SK-N-SH (cell line): ENCODE measurements at places on chromosomes 1 and 21. TPM values are rescaled to one million over a fixed set of nuclear protein-coding genes. Genes with fewer than 3 reads are reported as not detected.

DNA sequence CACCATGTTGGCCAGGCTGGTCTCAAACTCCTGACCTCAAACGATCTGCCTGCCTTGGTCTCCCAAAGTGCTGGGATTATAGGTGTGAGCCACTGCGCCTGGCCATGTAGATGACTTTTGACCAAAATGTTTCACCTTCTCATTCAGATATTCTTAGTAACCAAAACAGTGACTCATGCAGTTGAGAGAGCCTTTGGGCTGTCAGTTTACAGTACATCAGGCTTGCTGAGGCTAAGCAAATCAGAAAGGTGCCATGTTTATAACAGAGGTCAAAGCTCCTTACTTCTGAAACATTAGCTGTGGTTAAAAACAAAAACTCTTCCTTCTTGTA is 21.0 kb downstream of the CNIH4 start:
- no peak for DNase-seq
- H3K4me3 ChIP-seq: no peak overlapping the region
- H3K4me1 ChIP-seq: peaks cover 26% of the 10 kb centered on the region; the same call in 1 of the 2 replicates
- peak overlapping the region; percentile 43 for H3K27ac ChIP-seq
- peaks cover 44% of the 10 kb centered on the region for H3K36me3 ChIP-seq

DNA sequence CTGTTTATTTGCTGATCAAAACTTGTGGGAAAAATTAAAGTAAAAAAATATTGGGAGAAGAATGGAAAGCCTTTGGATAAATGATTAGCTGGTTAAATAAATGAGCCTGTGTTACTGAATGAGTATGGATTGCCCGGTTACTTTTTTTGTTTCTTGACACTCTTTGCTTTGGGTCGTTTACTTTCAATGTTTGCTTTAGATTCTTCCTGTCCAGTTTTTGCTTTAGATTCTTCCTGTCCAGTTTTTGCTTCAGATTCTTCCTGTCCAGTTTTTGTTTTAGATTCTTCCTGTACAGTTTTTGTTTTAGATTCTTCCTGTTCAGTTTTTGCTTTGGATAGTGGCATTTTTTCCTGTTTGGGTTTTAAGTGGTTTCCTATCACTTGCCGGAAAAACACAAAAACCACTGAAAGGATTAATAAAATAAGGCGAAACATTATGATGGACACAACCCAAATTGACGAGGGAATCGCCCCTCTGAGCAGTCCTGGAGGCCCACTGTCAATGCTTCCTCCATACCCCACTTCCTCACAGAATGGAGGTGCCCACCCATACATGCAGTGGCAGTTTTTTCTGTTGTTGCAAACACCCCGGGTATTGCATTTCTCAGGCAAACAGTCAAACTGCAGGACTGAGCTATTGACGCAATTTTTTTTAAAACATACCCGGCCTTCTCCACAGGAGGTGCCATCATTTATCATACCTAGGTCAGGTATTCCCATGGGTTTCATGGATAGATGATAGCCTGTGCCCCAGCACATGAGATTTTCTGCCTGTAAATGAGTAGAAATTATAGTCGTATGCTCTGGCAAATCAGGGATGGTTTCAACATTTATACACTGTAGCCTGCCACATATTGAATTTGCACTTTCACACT is 2.3 kb downstream of the ADAM30 start:
- H3K4me3 ChIP-seq: no peak overlapping the region
- no peaks in the 10 kb centered on the region for H3K4me1 ChIP-seq
- no peak overlapping the region for H3K27ac ChIP-seq
- DNase-seq: no peak
- H3K27me3 ChIP-seq: no peaks in the 10 kb centered on the region

KCNA3 gene
- polyA plus RNA-seq: 0.02 TPM in 1 of 2 replicates, not detected in the other

LAD1 gene
- polyA plus RNA-seq: 0.03 TPM in 1 of 2 replicates, not detected in the other

OR2T29 gene
- polyA plus RNA-seq: not detected in 2 replicates

NEGR1 gene
- polyA plus RNA-seq: 0.21 TPM in 2 replicates

ZNF281 gene
- polyA plus RNA-seq: 3.0 and 3.8 TPM in 2 replicates

ESRRG gene
- 0.26 and 0.57 TPM in 2 replicates for polyA plus RNA-seq
